ENCODE measurements at places on chromosomes 11 and 22.

GRCh38 chr11:61256710-61257482 lies 15.9 kb downstream of the PGA5 start:
- no peak for DNase-seq

DNA sequence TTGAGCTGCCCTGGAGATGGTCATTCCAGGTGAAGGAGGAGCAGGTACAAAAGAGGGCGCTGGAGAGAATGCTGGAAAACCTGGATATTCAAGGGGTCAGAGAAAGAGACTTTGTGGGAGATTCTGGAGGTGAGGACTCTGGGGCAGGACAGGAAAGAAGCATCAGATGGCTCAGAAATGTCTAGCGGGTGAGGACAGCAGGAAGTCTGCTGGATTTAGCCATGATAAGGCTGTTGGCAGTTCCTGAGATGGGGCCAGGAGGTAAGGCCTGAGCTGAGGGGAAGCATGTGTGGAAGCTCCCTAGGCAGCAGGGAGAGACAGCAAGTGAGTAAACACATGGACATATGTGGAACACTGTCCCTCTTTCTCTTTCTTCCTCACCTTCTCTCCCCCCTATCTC lies 1.5 kb downstream of the UPB1 start:
- no peak for DNase-seq

DNA sequence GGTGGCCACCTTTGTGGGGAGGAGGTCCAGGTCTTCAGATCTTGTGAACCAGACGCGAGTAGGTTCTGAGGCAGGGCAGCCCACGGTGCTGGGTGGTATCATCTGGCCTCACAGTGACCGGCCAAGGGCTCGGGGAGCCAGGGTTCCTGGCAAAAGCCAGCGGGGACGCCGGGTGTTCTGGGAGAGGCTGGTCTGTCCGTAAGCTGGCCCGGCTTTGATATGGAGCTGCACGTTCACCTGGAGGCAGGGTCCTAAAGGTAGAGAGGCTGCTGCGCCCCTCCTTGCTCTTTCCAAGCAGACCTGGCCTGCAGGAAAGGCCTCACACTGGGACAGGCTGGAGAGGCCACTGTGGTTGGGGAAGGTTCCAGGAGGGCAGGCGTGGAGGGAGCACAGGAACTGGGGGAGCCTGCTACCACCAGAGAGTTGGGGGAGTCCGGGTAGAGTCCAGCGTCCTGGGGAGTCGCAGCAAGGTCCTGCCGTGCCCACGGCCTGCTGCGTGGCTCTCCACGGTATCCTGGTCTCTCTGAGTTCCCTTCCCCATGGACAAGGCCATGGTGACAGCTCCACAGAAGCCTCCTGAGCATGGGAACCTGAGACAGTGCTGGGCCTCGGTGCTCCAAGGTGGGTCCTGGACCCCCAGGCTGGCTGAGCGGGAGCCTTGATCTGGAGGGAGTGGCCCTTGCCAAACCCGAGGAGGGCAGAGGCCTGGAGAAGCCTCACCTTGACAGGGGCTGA lies 452.4 kb upstream of the B3GAT1 start:
- DNase-seq = no peak

GRCh38 chr11:103980108-103980507 lies 56.3 kb upstream of the DDI1 start:
- no peak for DNase-seq

GRCh38 chr22:47123827-47124442 lies 361.5 kb downstream of the TBC1D22A start:
- no peak for DNase-seq

DNA sequence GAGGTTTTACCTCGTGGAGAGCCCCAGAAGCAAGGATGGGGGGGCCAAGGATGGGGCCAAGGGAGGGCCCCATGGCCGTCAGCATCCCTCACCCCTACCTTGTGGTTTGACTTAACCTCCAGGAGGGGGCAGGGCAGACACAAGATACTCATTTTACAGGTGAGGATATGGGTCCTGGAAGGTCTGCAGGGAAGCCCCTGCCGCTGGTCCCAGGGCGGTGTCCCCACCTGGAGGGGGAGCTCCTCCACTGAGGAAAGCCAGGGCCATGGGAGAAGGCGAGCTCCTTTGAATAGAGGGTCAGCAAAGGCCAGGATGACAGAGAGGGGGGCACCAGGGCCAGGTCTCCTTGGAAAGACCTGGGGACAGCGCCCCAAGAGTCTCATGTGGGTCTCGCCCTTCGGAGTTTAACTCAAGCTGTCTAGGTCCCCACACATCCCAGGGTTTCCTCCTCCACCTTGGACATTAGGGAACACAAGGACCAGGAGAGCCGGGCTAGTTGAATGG lies 5.9 kb upstream of the ADORA2A start:
- peak; percentile 44 for DNase-seq

GRCh38 chr11:84249344-84250135 lies 963.4 kb upstream of the CCDC90B start:
- DNase-seq = no peak

DNA sequence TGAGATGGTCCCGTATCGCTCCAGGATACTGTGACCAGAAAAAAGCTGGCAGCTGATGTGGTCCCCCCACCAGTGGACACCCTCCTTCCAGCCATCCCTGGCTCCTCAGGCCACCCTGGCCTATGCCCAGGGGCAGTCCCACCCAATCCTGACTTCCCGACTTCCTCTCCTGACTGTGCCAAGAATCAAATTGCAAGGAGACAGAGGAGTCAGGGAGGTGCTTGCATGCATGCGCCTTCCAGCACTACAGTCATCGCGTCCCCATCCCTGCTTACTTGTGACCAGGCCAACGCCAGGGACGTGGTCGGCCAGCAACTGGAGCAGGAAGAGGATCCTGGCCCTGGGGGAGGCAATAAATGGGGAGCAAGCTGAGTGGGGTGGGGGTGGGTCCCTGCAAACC lies 3.6 kb upstream of the FREY1 start:
- no peak for DNase-seq

- DNase-seq = no peak
Measured at GRCh38 chr22:37681001-37681424, 5.1 kb upstream of the NOL12 start.

DNA sequence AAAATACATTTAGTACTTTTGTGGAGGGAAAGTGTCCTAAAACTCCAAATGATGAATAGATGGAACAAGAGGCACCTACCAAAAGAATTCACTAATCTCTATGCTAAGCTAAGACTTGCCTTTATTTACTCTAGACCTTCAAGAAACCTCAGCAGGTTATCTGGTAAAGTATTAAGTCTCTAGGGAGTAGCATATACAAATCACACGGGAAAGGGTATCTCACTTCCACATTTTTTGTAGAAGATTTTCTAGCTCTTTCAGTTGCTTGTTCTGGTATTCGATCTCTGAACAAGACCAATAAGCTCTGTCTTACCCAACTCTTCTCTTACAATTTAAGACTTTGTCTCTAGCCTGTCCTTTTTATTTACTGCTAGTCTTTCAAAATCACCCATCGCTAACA lies 18.1 kb upstream of the CADM1 start:
- DNase-seq = no peak

DNA sequence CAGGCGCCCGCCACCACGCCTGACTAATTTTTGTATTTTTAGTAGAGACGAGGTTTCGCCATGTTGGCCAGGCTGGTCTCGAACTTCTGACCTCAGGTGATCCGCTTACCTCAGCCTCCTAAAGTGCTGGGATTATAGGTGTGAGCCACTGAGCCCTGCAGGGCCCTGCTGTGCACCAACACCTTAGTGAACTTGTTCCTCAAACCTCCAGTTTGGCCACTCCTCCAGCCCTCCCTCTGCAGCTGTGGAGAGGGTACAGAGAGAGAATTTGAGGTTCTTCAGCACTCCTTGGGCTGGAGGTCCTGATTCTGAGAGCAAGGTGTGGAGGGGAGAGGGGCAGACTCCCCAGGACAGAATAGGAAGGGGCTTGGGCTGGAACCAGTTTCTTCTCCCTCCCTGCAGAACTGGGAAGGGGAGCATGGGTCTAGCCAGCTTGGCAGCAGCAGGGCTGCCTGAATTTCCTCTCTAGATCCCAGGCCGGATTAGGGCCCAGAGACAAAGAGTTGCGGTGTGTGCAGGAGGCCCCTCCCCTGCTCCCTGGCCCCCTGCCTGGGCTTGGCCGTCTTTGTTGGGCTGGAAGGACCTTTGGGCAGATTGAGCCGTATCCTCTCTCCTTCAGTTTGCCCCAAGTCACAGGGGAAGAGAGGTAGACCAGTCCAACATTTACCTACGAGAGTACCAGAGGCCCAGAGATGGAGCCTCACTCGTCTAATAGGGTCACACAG lies 2.3 kb upstream of the PEX16 start:
- no peak for DNase-seq

- DNase-seq = no peak
Measured at GRCh38 chr22:43269246-43269645, 73.9 kb downstream of the SCUBE1 start.

DNA sequence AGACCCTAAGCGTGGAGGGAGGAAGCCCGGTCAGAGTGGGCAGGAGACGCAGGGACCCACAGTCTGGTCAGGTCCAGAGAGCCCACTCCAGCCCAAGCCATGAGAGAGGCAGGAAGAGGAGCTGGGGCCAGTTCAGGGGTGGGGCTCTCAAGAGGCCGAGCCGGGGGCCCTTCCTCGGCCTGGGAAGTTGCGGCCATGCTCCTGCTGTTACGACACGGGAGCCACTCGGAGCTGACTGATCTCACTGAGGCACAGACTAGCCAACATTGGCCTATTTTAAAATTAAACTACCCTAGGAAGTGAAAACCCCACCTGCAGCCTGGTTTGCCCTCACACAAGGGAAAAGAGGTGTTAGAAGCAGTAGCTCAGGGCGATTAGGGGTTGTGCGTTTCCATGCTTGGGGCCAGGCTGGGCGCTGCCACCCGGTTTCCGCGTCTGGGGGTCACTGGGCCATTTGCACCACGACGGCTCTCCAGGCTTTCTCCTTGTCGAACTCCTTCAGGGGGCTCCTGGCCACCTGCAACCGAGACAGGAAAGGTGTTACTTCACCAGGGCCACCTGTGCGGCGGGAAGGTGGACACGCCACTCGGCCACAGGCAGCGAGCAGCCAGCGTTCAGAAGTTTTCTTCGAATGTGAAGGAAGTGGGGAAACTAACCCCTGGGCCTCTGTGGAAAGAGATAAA lies 3.2 kb upstream of the TTLL8 start:
- no peak for DNase-seq

GRCh38 chr11:131897956-131898355 lies 527.5 kb downstream of the NTM start:
- DNase-seq = no peak
